MM.1S (cell line): ENCODE measurements at places on chromosomes 5 and 9.
A peak's percentile ranks its signal among the peaks of the same experiment; 100 is the strongest.

DNA sequence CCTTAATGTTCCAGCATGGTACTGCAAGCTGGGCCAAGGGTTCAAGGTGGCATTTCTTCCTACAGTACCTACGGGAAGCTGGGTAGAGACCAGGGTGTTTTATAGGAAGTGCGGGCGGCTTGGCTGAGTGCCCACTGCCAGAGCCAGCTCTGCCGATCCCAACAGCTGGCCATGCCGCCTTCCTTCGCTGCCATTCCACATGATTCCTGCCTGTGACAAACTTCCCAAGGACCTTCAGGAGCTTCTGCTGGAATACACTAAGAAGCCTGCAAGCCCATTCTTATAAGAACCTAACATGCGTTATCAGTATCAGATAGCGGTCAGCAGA is 22.0 kb downstream of the MYO10 start:
- H3K4me1 ChIP-seq = no peaks in the 10 kb centered on the region
- DNase-seq = no peak
- no peaks in the 10 kb centered on the region for H3K27me3 ChIP-seq
- no peaks in the 10 kb centered on the region for H3K36me3 ChIP-seq
- H3K4me3 ChIP-seq = no peak overlapping the region

DNA sequence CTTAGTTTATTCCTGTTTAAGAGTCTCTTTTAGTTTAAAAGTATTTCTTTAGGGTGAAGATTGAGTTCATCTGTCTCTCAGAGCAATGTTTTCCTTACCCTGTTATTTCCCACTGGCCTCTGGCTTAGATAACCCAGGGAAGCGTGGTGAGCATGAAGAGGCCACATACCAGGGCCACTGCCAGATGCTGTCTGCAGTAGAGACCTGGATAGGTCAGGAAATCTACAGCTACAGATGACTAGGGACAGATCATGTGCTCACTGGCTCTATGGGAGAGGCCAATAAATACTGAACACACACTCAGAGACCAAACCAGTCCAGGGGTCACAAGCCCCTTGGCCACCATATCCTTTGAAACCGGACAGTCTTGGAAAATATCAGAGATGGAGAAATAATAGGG is 136.0 kb downstream of the CAMK4 start:
- no peaks in the 10 kb centered on the region for H3K27me3 ChIP-seq
- H3K4me1 ChIP-seq = no peaks in the 10 kb centered on the region
- H3K27ac ChIP-seq = no peak overlapping the region
- no peak for DNase-seq
- H3K4me3 ChIP-seq = no peak overlapping the region

DNA sequence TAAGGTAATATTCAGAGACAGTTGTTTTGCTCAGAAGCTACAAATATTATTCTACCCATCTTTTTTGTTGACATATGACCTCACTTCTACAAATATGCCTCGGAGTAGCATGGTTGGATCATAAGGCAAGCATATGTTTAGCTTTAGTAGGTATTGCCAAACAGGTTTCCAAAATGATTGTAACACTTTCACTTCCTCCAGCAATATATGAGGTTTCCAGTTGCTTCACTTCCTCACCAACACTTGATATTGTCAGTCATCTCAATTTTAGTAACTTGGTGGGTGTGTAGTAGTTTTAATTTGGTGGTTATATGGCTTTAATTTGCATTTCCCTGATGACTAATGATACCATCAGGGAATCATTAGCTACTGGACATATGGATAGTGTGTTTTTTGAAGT is 46.7 kb downstream of the TNFSF8 start:
- H3K4me3 ChIP-seq = no peak overlapping the region
- H3K4me1 ChIP-seq = 0 out of 2 replicates have a peak, but pooled peaks cover 3% of the 10 kb centered on the region
- no peak for DNase-seq
- no peaks in the 10 kb centered on the region for H3K36me3 ChIP-seq

GRCh38 chr9:113673726-113674125 is 202.4 kb upstream of the ZNF618 start:
- H3K27ac ChIP-seq = no peak overlapping the region
- no peaks in the 10 kb centered on the region for H3K36me3 ChIP-seq
- peaks cover 14% of the 10 kb centered on the region for H3K27me3 ChIP-seq
- H3K4me1 ChIP-seq = no peaks in the 10 kb centered on the region
- no peak overlapping the region for H3K4me3 ChIP-seq
- no peak for DNase-seq

GRCh38 chr9:4559261-4560182 is 69.3 kb downstream of the SLC1A1 start:
- no peaks in the 10 kb centered on the region for H3K4me1 ChIP-seq
- H3K4me3 ChIP-seq = no peak overlapping the region
- H3K27me3 ChIP-seq = no peaks in the 10 kb centered on the region
- H3K36me3 ChIP-seq = no peaks in the 10 kb centered on the region

- no peaks in the 10 kb centered on the region for H3K27me3 ChIP-seq
- H3K27ac ChIP-seq = no peak overlapping the region
- H3K4me1 ChIP-seq = no peaks in the 10 kb centered on the region
- H3K36me3 ChIP-seq = no peaks in the 10 kb centered on the region
Observed at GRCh38 chr5:124079062-124079461, 567.1 kb downstream of the CSNK1G3 start.

- no peak overlapping the region for H3K4me3 ChIP-seq
- no peak for DNase-seq
- no peaks in the 10 kb centered on the region for H3K36me3 ChIP-seq
- H3K27me3 ChIP-seq = no peaks in the 10 kb centered on the region
- H3K4me1 ChIP-seq = no peaks in the 10 kb centered on the region
Observed at GRCh38 chr9:81499021-81499454, 190.3 kb downstream of the TLE1 start.

GRCh38 chr5:141692919-141693725 is 11.1 kb upstream of the ARAP3 start:
- peaks cover 15% of the 10 kb centered on the region for H3K4me1 ChIP-seq
- DNase-seq = no peak
- H3K27me3 ChIP-seq = peaks cover 4% of the 10 kb centered on the region; the same call in 1 of the 2 replicates
- no peak overlapping the region for H3K4me3 ChIP-seq
- no peak overlapping the region for H3K27ac ChIP-seq

DNA sequence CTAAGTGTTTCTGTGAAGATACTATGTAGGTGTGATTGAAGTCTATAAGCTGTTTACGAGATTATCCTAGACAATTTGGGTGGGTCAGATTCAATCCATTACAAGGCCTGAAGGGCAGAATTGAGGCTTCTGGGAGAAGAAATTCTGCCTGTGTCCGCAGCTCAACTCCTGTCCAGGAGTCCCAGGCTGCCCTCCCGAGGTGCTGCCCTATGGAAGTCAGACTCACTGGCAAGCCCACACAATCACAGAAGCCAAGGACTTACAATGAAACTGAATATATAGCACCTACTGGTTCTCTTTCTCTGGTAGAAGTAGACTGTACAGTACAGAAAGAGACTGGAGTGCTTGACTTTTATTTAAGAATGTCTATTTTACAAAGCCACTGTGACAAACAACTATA is 74.5 kb downstream of the EPB41L4A start:
- no peaks in the 10 kb centered on the region for H3K27me3 ChIP-seq
- no peaks in the 10 kb centered on the region for H3K36me3 ChIP-seq
- no peak overlapping the region for H3K27ac ChIP-seq
- H3K4me3 ChIP-seq = no peak overlapping the region

DNA sequence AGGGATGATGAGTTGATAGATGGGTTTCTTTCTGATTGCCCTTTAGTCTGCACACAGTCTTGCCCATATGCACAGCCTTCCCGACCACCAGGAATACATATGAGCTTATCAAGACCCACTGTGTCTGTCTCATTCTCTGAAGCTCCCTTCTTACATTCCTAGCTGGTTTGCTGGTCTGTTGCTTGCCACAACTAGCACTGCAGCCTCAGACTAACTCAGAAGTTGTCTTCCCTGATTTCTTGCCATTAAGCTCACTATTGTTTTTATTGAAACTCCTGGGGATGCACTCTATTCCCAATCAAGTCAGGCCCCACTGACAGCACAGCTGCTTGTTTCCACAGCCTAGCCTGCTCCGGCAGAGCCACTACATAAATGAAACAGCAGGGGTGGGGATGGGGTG is 97.5 kb downstream of the SAXO1 start:
- H3K36me3 ChIP-seq = no peaks in the 10 kb centered on the region
- no peaks in the 10 kb centered on the region for H3K27me3 ChIP-seq
- H3K4me3 ChIP-seq = no peak overlapping the region

GRCh38 chr5:115599924-115600323 is 2.4 kb downstream of the TICAM2 start:
- H3K27ac ChIP-seq = no peak overlapping the region
- no peaks in the 10 kb centered on the region for H3K36me3 ChIP-seq
- no peaks in the 10 kb centered on the region for H3K4me1 ChIP-seq
- no peak for DNase-seq
- no peak overlapping the region for H3K4me3 ChIP-seq

- H3K27ac ChIP-seq = no peak overlapping the region
- no peak for DNase-seq
- H3K4me3 ChIP-seq = no peak overlapping the region
- H3K4me1 ChIP-seq = no peaks in the 10 kb centered on the region
- no peaks in the 10 kb centered on the region for H3K36me3 ChIP-seq
Observed at GRCh38 chr9:84736081-84736480, 66.6 kb downstream of the NTRK2 start.

GRCh38 chr9:36136272-36136893 is at the start of gene GLIPR2:
Gene GLIPR2 (plus strand): TSS chr9:36136733. CDS start chr9:36136779, 46 bp downstream.
- DNase-seq = peak; percentile 84
- H3K27ac ChIP-seq = no peak within 1 kb of the TSS
- H3K4me3 ChIP-seq = peak within 1 kb of the TSS; percentile 72
- H3K27me3 ChIP-seq = no peaks in the 10 kb centered on the region
- H3K4me1 ChIP-seq = peaks cover 28% of the 10 kb centered on the region

- H3K4me1 ChIP-seq = peaks cover 23% of the 10 kb centered on the region
- peak overlapping the region; percentile 64; the same call in 1 of the 2 replicates for H3K27ac ChIP-seq
- no peaks in the 10 kb centered on the region for H3K36me3 ChIP-seq
- no peaks in the 10 kb centered on the region for H3K27me3 ChIP-seq
- peak; percentile 78 for DNase-seq
Observed at GRCh38 chr5:157076558-157076957, 17.6 kb upstream of the HAVCR1 start.

GRCh38 chr5:159566832-159567231 is 236.5 kb upstream of the IL12B start:
- no peaks in the 10 kb centered on the region for H3K36me3 ChIP-seq
- no peak overlapping the region for H3K27ac ChIP-seq
- no peaks in the 10 kb centered on the region for H3K27me3 ChIP-seq
- H3K4me3 ChIP-seq = no peak overlapping the region
- no peaks in the 10 kb centered on the region for H3K4me1 ChIP-seq

DNA sequence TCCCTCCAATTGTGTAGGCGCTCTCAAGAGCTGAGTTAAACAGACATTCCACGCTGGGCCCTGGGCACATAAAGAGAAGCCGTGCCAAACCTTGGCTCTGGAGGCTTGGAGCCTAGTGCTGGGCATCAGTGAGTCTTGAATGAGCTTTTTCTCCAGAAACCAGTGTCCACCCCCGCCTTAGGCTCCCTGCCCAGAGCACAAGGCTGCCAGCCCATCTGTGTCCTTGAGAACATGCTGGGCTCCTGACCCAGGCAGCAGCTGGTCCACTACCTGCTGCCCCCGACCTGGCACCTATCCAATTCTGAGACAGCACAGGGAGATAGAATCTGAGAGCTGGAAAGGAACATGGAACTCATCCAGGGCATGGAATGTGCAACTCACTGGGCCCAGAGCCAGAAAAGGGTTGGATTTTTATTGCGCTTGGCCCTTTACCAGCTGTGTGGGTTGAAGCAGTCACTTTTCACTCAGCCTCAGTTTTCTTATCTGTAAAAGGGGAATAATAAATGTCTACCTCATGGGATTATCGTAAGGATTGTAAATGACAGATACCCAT is 92.4 kb upstream of the CPLX2 start:
- DNase-seq = no peak
- no peaks in the 10 kb centered on the region for H3K27me3 ChIP-seq
- no peaks in the 10 kb centered on the region for H3K36me3 ChIP-seq
- H3K4me3 ChIP-seq = no peak overlapping the region

- H3K36me3 ChIP-seq = no peaks in the 10 kb centered on the region
- H3K4me1 ChIP-seq = no peaks in the 10 kb centered on the region
- H3K27ac ChIP-seq = no peak overlapping the region
Observed at GRCh38 chr5:77900691-77901090, 124.6 kb upstream of the TBCA start.

DNA sequence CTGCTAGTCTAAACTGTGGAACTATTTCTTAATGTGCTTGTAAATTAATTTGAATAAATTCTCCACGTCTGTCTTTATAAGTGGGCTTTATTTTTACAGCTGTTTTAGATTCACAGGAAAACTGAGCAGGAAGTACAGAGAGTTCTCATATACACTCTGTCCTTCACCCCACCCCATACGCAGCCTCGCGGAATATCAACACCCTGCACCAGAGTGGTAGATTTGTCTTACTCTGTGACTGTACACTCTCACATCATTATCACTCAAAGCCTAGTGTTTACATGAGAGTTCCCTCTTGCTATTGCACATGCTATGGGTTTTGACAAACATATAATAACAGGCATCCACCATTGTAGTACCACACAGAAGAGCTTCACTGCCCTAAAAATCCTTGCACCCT is 179.7 kb upstream of the DAB2 start:
- no peak overlapping the region for H3K4me3 ChIP-seq
- no peaks in the 10 kb centered on the region for H3K36me3 ChIP-seq
- H3K27me3 ChIP-seq = no peaks in the 10 kb centered on the region
- no peak overlapping the region for H3K27ac ChIP-seq
- DNase-seq = no peak
- H3K4me1 ChIP-seq = no peaks in the 10 kb centered on the region

GRCh38 chr9:131483319-131484050 is 19.2 kb upstream of the POMT1 start:
- H3K4me1 ChIP-seq = peaks cover 35% of the 10 kb centered on the region
- H3K36me3 ChIP-seq = peaks cover 5% of the 10 kb centered on the region
- H3K27me3 ChIP-seq = no peaks in the 10 kb centered on the region
- DNase-seq = no peak

GRCh38 chr5:114204923-114205322 is 156.9 kb upstream of the KCNN2 start:
- H3K27me3 ChIP-seq = no peaks in the 10 kb centered on the region
- DNase-seq = no peak
- H3K27ac ChIP-seq = no peak overlapping the region
- no peaks in the 10 kb centered on the region for H3K4me1 ChIP-seq
- no peak overlapping the region for H3K4me3 ChIP-seq

DNA sequence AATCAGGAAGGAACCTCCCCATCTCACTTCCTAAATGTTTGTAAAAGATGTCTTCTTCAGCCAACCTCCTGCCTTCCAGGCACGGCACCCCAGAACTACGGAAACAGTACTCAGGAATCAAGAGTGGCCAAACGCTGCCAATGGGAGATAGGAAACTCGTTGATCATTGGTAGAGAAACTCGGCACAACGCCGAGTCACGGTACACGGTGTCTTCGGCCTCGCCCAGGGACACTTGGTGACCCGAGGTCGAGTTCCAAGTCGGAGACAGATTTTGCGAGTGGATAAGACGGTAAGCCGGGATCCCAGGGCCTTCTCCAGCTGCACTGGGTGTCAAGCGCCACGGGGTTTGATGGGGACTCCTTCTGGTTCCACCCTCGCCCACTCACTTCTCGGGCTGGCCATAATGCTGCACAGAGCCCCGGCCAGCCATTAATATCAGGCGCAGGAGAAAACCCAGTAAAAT is 343 bp downstream of the KIAA0825 start:
- no peaks in the 10 kb centered on the region for H3K27me3 ChIP-seq
- peak overlapping the region; percentile 70; the same call in 1 of the 2 replicates for H3K27ac ChIP-seq
- H3K4me1 ChIP-seq = 0 out of 2 replicates have a peak, but pooled peaks cover 9% of the 10 kb centered on the region
- H3K36me3 ChIP-seq = no peaks in the 10 kb centered on the region
- H3K4me3 ChIP-seq = peak overlapping the region; percentile 77
